Right lobe of liver (tissue), 6 donors: ENCODE measurements at places on chromosomes 5 and 9. TPM values are rescaled to one million over a fixed set of nuclear protein-coding genes. Genes with fewer than 3 reads are reported as not detected.

Gene F2RL2
- total RNA-seq: 0.42 TPM

Gene FOXD4
- total RNA-seq: not detected

- no peaks in the 10 kb centered on the region for H3K36me3 ChIP-seq
- no peak overlapping the region for H3K4me3 ChIP-seq
- no peaks in the 10 kb centered on the region for H3K27me3 ChIP-seq
- H3K4me1 ChIP-seq: no peaks in the 10 kb centered on the region
- no peak for DNase-seq
- H3K27ac ChIP-seq: no peak overlapping the region
These were observed 52.9 kb downstream of the COMMD10 start for GRCh38 chr5:116137544-116138378.

GRCh38 chr9:98175762-98176161 is 16.7 kb downstream of the CORO2A start:
- H3K4me1 ChIP-seq: no peaks in the 10 kb centered on the region
- no peaks in the 10 kb centered on the region for H3K27me3 ChIP-seq
- no peak for DNase-seq
- H3K4me3 ChIP-seq: no peak overlapping the region
- no peak overlapping the region for H3K27ac ChIP-seq
- H3K36me3 ChIP-seq: no peaks in the 10 kb centered on the region

DNA sequence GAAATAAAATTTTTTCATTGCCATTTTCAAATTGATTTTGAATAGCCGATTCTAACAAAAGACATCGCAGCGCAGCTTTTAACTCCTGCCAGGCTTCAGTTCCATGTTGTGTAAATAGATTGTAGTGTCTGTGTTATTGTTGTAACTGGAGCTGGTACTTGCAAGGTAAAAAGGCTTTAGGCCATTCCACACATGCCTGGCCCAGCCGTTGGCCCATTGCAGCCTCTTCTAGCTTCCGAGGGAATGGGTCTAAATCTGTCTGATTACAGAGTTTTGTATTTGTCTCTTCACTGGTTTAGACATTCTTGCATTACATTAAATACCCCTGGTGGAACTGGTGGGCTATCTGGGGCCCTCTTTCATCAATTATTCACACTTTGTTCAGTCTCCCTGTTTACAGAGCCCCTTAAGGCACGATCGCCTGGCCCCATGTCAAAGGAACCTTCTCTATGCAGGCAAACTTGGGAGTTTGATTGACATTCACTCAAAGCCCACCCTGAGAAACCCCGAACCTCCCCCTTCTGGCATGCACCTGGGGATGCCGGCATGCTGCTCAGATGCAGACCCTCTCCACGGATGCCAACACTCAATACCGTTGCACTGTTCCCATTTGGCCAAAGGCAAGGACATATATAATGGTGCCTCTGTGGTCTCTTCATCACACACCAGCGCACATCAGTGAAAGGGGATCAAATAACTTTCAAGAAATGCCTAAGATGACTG is 281.7 kb upstream of the IRX2 start:
- no peak for DNase-seq
- H3K27me3 ChIP-seq: no peaks in the 10 kb centered on the region
- no peaks in the 10 kb centered on the region for H3K4me1 ChIP-seq
- no peak overlapping the region for H3K4me3 ChIP-seq
- no peak overlapping the region for H3K27ac ChIP-seq

- no peaks in the 10 kb centered on the region for H3K4me1 ChIP-seq
- no peak for DNase-seq
- H3K4me3 ChIP-seq: no peak overlapping the region
- no peaks in the 10 kb centered on the region for H3K36me3 ChIP-seq
These were observed 648.5 kb downstream of the RAB3C start for GRCh38 chr5:59231221-59231931.

DNA sequence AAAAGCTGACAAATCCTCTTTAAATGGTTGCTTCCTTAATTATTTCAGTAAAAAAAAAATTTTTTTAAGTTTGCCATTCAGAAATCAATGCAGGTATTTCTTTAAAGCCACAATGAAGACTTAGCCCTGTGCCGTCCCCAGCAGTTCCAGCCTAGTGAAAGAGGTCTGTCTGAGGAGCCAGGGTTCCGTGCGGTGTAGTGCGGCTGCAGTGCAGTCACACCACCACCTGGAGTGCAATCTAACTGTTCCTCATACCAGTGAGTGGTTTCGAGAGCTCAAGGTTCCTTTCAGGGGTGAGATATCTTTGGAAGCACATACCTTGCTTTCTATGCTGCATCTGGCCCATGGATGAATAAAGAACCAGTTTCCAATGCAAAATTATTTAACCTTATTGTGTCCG is 87.5 kb downstream of the FANCC start:
- H3K27me3 ChIP-seq: no peaks in the 10 kb centered on the region
- H3K27ac ChIP-seq: no peak overlapping the region
- no peaks in the 10 kb centered on the region for H3K4me1 ChIP-seq

- no peaks in the 10 kb centered on the region for H3K4me1 ChIP-seq
- no peaks in the 10 kb centered on the region for H3K27me3 ChIP-seq
- H3K36me3 ChIP-seq: no peaks in the 10 kb centered on the region
These were observed 195.2 kb upstream of the ISL1 start for GRCh38 chr5:51188001-51188591.

DNA sequence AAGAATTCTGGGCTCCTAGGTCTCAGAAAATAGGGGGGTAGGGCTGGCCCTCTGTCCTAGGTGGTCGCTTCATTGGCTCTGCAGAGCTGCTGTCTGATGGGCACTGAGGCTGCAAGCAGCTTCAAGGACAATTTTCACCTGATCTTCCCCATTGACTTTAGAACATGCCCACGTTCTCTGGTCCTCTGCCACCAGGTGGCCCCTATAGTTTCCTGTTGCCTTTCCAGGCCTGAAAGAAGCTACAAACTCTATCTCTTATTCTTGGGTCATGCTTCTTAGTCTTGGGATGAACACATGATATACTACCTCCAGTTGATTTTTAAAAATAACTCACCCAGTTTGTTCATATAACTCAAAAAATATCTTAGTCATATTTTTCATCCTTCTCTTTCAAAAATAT is 26.3 kb downstream of the SPZ1 start:
- no peaks in the 10 kb centered on the region for H3K4me1 ChIP-seq
- no peaks in the 10 kb centered on the region for H3K27me3 ChIP-seq
- no peak overlapping the region for H3K4me3 ChIP-seq
- no peak overlapping the region for H3K27ac ChIP-seq
- DNase-seq: no peak

DNA sequence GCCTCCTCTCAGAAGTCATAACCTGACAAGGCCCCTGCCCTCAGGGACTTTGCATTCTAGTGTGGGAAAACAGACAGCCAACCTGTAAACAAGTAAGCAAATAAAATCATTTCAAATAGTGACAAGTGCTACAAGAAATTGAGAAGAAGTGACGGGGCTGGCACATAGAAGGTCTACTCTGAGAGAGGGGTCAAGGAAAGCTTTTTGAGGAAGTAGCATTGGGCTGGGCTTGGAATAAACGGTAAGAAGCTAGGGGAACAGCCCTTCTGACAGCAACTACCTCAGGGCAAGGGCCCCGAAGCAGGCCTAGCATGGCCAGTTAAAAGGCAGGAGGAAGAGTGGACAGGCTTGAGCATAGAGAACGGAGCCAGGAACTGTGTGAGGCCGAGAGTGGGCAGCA is 4.8 kb upstream of the SLC2A8 start:
- no peak overlapping the region for H3K4me3 ChIP-seq
- no peak for DNase-seq
- H3K4me1 ChIP-seq: no peaks in the 10 kb centered on the region
- H3K27ac ChIP-seq: no peak overlapping the region

- H3K36me3 ChIP-seq: no peaks in the 10 kb centered on the region
- H3K4me3 ChIP-seq: no peak overlapping the region
- no peak overlapping the region for H3K27ac ChIP-seq
- H3K4me1 ChIP-seq: no peaks in the 10 kb centered on the region
- no peak for DNase-seq
- H3K27me3 ChIP-seq: no peaks in the 10 kb centered on the region
These were observed 20.9 kb downstream of the ATP6V0E1 start for GRCh38 chr5:173004447-173004846.
